Fibroblast of the aortic adventitia (primary cell): ENCODE measurements at places on chromosomes 3 and 15. TPM values are rescaled to one million over a fixed set of nuclear protein-coding genes. Genes with fewer than 3 reads are reported as not detected.

The ATRIP gene
- 4.0 and 14.5 TPM in 2 replicates for total RNA-seq

The LRRC3B gene
- total RNA-seq = not detected in 2 replicates

GRCh38 chr3:16437640-16438039, 75.9 kb downstream of the RFTN1 start:
- no peak for DNase-seq

GRCh38 chr3:24046214-24046613, 101.1 kb downstream of the NR1D2 start:
- no peak for DNase-seq

GRCh38 chr3:63855333-63855940, 8.2 kb downstream of the THOC7 start:
- DNase-seq = no peak

GRCh38 chr3:173241727-173242126, 100.7 kb upstream of the SPATA16 start:
- no peak for DNase-seq

The CYP1A1 gene
- total RNA-seq = 0.63 TPM in 1 of 2 replicates, not detected in the other

The ZNF592 gene
- total RNA-seq = 7.4 and 11.7 TPM in 2 replicates

DNA sequence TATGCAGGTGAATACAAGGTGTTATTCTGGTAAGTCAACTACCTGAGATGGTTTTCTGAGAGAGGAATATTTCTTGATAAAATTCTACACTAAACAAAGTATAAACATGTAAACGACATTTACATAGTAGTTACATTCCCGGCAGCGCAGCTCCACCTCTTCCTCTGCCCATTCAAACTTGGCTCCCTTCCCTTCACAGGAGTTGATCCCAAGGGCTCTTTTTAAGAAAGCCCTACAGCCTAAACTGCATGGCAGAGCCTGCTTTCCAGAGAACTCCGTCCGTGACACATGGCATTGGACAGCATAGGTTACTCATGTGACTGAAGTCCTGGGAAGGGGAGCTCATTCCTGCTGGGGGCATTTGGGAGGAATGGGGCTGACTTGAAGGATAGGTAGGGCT, 22.0 kb upstream of the LCTL start:
- DNase-seq = no peak

The FAM3D gene
- total RNA-seq = not detected in 2 replicates

The AP3B2 gene
- total RNA-seq = 1.8 and 5.8 TPM in 2 replicates

- no peak for DNase-seq
These were observed 44.3 kb upstream of the ZNF385D start for GRCh38 chr3:21795152-21795837.

DNA sequence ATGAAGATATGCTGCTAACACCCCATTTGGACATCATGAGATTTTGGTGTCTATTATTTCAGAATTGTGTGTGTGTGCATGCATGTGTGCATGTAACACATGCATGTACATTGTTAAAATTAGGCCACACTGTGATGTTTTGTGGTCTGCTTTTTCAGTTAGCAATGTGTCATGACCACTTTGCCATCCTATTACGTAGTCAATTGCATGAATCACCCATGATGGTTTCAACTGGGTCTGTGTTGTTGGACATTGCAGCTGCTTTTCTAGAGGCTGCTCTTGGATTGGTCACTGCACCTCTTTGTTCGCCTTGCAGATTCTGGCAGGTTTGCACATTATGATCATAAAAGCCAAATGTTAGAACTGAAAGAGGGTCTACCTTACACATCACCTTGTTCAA, 101.0 kb upstream of the THBS1 start:
- no peak for DNase-seq

The ZNF80 gene
- not detected in 2 replicates for total RNA-seq

- no peak for DNase-seq
These were observed 143.3 kb upstream of the RBMS3 start for GRCh38 chr3:29137601-29138000.

GRCh38 chr3:112587336-112587735, 25.5 kb downstream of the SLC35A5 start:
- no peak for DNase-seq

- DNase-seq = peak; percentile 89
These were observed 7.5 kb upstream of the ALCAM start for GRCh38 chr3:105359098-105359762.

The SMCO1 gene
- total RNA-seq = not detected in 2 replicates

GRCh38 chr3:169143506-169143905, 520.0 kb downstream of the MECOM start:
- peak; percentile 33 for DNase-seq

The ARPC4 gene
- 78.4 and 198 TPM in 2 replicates for total RNA-seq

GRCh38 chr3:195758721-195759353, 38.1 kb downstream of the MUC20 start:
- no peak for DNase-seq

The GPR156 gene
- 0.90 and 4.0 TPM in 2 replicates for total RNA-seq

DNA sequence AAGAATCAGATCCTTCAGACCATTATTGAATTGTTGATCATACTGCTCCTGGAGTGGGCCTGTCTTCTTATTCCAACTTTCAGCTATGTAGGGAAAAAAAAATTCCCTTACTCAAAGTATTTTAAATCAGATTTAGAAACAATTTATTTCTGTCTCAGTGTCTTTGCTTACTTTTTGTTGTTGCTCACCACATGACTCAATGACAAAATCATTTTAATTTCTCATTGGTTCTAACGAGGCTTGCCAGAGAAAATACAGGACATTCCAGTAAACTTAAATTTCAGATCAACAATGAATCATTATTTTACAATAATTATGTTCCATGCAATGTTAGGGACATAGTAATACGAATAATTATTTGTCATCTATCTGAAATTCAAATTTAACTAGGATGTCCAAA, 748.5 kb upstream of the CBLB start:
- peak; percentile 33 for DNase-seq
